Stimulated activated CD4-positive, alpha-beta T cell treated with anti-CD3 and anti-CD28 coated beads, Interleukin-1b, Interleukin-23, amount 100 ng/mL, for 24 hours (primary cell): ENCODE measurements at places on chromosomes 7 and 10.

GRCh38 chr7:80935991-80936780 lies 17.3 kb upstream of the SEMA3C start:
- DNase-seq = no peak

GRCh38 chr10:44607116-44607515 lies 222.2 kb upstream of the CXCL12 start:
- DNase-seq = no peak

DNA sequence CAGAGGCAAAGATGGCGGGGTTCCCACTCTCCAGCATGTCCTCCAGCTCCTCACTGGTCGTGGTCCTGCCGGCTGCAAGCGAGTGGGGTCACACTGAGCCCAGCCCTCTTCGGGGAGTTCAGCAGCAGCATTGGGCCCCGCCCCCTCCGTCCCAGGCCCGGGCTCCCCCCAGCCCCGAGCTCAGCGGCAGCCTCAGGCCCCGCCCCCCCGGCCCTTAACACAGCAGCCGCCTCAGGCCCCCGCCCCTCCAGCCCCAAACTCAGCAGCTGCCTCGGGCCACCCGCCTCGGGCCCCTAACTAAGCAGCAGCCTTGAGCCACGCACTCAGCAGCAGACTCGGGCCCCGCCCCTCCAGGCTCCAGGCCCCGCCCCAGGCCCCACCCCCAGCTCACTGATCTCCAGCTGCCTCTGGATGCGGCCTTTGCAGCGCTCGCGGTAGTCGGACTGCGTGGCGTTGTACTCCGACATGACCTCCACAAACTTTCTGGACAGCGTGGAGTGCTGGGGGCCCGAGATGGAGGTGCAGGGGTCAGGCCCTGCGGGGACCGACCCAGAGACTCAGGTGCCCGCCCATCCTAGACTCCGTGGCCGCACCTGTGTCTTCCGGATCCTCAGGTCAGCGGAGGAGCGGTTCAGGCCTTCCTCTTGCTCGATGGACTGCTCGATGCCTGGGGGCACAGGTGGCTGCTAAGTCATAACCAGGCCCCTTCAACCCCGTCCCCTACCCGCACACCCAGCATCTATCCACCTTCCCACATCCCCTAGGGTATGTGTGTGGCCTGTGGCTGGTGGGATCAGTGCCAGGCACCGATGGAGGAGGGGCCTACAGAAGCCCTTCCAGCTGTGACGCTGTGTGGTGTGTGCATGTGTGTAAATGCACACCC lies 15.5 kb downstream of the STX1A start:
- DNase-seq = no peak

DNA sequence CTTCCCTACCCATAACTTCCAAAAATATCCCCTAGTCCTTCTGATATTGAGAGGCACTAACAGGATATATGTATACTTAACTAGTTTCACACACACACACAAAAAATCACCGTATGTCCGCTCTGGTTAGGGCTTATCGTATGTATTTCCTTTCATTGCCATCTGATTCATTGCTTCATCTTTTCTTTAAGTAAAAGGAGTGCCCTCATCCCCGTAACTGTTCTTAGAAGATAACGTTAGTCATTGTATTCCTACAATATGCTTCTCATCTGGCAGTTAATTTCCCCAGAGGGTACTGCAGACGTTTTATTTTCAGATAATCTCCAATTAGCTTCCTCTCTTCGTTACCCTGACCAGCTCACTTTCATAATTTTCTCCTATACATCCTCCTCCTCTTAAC lies 37.3 kb downstream of the NRCAM start:
- no peak for DNase-seq

DNA sequence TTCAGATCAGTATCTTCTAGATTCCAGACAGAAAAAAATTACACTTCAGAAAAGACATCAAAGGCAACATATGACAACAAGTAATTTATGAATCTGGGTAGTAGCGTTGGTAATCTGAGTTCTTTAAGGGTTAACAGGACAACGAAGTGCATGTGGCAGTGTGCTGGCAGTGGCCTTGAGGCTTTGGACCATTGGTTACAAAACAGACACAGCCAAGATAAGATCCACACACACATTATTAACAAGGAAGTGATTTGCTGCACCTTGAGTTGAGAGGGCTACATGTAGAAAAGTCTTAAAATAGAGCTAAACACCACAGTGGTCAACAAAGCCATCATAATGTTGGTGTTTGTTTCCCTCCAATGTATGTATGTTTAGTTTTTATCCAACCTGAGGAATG lies 40.6 kb downstream of the AKR1D1 start:
- DNase-seq = no peak

DNA sequence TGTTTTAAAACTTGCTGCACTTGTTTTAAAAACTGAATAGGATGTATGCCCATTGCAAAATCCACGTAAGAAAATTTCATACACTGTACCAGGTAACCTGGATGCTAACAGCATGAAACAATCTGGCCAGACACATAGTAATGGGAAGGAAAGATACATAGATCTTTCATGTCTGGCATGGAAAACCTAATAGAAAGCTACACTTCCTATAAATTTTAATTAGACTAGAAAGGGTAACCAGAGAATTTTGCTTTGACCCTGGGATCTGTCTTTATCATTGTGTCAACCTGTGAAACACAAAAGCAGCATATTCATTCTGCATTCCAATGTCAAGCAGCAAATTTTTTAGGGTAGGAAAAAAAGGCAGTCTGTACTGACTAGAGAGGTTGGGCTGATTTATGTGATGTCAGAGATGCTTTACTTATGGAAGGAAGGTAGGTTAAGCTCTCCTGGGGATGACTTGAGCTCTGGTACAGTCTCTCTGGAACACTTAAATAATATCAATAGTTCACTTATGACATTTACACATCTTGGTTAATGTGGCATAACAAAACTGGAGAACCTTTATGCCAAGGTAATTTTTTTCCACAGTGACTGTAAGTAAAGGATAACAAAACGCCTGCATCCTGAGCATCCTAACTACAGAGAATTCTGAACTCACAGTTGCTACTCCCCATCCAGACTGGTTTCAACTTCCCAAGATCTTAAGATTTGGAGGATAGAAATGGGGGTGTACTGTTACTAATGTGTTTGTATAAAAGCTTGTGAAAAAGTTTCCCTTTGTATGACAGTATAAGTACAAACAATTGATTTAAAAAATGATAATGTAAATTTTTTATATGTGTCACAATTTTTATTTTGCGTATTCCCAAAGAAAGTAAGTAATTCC lies 44.7 kb downstream of the DOCK4 start:
- no peak for DNase-seq

DNA sequence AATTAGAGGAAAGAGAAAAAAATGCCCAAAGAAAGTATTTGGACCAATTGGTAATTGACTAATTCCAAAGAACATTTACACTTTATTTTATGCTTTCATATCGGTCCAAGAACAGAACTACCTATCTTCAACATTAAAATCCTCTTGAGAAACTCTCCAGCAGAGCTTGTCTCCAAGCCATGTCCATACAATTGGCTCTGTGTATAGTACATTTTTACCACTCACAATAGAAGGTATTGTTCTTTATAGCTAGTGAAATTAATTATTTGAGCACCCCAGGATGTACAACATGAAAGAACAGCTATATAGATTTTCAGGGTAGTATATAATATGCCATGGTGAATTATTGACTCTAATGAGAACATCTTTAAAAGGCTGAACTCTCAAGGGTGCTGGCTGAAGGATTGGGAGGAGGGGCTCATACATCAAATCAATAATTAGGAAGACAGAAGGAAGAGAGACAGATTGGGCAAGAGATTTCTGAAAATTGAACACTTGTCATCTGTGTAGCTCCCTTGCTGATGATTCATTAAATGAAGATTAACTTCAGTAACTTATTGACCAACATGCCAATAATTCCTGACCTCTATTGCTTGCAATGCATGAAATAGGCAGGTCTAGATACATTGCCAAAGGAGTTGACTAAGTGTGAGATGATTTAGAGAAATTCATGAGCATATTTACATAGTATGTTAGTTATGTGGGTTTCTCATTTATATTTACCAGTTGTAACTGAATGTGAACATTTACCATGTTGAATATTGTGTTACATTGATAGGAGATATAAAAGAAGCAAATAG lies 249.7 kb downstream of the MTERF1 start:
- no peak for DNase-seq

- no peak for DNase-seq
Measured at GRCh38 chr7:45126920-45127319, 15.4 kb upstream of the TBRG4 start.

GRCh38 chr10:32412499-32412853 lies 33.5 kb upstream of the CCDC7 start:
- DNase-seq = no peak

GRCh38 chr7:43612128-43612527 lies 29.2 kb downstream of the STK17A start:
- no peak for DNase-seq

DNA sequence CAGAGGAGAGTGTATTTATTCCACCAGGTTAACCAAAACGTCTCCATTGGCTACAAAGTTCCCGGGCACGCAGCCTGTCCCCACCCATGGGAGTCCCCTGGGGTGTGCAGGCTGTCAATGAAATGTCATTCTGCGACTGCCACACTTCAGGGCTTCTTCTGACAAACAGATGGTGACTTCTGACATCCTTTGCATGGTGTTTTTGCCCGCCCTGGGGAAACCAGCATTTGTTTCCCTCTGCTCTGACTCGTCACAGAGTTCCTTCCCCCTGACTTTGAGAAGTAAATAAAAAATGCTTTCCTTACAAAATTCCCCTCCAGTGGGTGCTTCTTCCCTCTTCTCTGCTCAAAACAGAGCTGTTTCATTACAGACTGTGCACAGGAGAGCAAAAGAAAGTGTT lies 38.2 kb downstream of the TNS3 start:
- no peak for DNase-seq

- DNase-seq = no peak
Measured at GRCh38 chr7:146172112-146172511, 55.5 kb downstream of the CNTNAP2 start.

GRCh38 chr7:51198654-51199053 lies 118.0 kb downstream of the COBL start:
- no peak for DNase-seq

GRCh38 chr10:64033711-64034110 lies 512.5 kb downstream of the REEP3 start:
- DNase-seq = no peak

GRCh38 chr7:22601408-22601807 lies 101.4 kb upstream of the STEAP1B start:
- no peak for DNase-seq

DNA sequence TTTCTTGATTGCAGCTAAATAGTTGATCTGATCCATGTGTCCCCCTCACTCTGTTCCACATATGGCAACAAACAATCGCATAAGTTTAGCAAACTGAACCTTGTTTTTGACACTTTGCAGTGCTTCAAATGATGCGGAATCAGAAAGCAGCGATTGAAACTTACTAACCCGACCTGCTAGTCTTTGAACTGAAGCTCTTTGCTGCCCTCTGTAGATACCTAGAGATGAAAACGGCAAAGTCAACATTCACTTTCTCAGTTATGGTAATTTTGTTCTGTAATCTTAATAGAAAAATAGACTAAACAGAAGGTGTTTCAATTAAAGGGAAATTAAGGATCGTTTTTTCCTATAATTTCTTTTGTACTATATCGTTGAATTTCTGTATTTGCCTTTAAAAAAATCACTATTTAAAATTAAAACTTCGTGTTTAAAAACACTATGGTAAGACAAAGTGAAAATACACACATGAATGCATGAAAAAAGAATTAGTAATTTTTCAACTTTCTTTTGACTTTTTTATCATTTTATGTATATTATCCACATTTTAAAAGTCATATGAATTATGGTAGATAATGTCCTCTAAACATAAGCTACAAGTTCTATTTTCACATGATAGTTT lies 276.5 kb downstream of the MAGI2 start:
- no peak for DNase-seq

DNA sequence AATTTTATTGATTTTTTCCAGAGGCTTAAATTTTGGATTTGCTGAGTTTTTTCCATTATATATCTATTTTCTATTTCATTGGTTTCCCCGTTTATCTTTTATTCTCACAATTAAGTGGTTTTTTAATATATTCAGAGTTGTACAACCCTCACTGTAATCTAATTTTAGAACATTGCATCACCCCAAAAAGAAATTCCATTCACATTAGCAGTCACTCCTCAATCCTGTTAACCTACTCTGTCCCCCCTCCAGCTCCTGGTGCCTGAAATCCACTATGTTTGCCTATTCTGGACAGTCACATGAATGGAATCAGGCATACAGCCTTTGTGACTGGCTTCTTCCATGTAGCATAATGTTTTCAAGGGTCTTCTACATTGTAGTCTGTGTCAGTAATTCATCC lies 55.8 kb upstream of the ITGA8 start:
- DNase-seq = no peak

- DNase-seq = no peak
Measured at GRCh38 chr10:53029449-53029848, 256.9 kb upstream of the MBL2 start.

GRCh38 chr7:23472556-23472955 lies 2.3 kb upstream of the IGF2BP3 start:
- DNase-seq = no peak

GRCh38 chr7:133197972-133198544 lies 54.8 kb upstream of the EXOC4 start:
- DNase-seq = no peak

DNA sequence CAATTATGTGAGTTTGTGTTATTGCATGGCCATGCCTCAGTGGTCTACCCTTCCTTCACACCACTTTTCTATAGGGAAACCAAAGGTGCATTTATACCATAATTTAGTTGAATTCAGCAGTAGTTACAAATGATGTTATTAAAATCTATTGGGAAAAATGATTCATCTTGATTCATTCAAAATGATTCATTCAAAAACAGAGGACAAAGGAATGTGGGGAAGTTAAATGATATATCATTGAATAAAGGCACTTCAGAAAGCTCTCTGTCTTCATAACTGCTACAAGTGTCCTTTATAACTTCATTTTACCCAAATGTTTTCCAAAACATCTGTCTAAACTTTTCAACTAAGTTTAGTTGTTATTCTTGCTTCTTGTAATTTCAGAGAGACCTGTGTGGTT lies 722.9 kb downstream of the GRM8 start:
- DNase-seq = no peak

GRCh38 chr10:78700413-78700812 lies 368.4 kb upstream of the ZMIZ1 start:
- DNase-seq = no peak

GRCh38 chr7:147829016-147829415 lies 761.5 kb upstream of the C7orf33 start:
- no peak for DNase-seq

- no peak for DNase-seq
Measured at GRCh38 chr10:111100198-111100597, 23.4 kb downstream of the ADRA2A start.
